ENCODE measurements at places on chromosomes 6 and 20.

- no peak for DNase-seq
Measured at GRCh38 chr6:108750801-108751200, 97.4 kb upstream of the ARMC2 start.

DNA sequence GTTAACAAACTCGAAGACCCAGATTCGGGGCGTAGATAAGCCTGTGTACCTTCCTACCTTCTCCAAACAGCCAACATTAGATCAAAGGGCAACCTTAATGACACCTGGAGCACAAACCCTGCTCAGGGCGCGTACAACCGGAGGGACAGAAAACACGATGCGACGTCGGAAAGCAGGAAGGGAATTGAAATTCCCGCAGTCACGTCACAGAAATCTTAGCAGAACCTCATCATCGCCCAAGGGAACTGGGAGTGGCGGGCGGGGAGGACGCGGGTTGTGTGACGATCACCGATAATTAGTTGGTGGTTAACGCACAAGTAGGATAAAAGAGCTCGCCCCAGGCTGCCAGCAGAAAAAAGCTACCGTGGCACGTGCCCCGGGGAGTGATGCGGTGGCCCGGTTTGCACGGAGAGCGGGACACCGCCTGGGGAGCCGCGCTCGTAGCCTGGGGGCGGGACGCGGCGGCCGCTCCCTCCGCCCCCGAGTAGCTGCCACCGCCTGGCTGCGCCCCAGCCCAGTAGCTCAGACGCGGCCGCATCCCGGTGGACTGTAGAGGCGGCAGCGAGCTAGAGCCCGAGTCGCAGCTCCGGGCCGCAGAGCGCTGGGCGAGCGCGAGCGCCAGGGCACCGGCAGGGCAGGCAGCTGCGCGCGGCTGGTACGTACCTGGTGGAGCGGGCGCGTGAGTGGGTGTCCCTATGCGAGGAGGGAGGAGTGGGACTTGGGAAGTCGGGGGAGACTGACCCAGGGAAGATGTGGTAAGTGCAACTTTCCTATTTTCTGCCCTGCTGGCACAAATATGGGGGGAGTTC lies at the start of gene PKIB:
Gene PKIB (plus strand): TSS at position 525 of the 809 bp plus-strand sequence. CDS start 107,390 bp downstream, outside the sequence.
- DNase-seq = peak; percentile 99

DNA sequence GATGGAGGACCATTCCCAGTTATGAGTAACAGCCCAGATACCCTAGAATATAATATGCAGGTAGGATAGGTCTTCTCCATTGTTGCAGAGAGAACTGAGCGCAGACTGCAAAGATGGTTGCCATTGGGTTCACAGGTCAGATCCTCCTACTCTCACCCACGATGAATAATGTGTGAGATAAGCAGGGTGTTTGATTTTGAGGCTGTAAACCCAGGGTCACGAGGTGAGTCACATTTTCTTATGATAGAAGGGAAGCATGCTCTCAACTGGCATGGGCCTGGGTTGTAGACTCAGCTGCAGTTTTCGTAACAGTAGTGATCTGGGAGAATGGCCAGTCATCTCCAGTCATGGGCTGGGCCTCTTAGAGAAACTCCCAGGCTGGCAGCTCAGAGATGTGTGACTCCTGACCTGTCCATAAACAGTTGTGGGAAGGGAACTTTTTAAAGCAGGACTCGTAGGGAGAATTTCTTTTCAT lies 74.2 kb downstream of the CD164 start:
- DNase-seq = no peak

DNA sequence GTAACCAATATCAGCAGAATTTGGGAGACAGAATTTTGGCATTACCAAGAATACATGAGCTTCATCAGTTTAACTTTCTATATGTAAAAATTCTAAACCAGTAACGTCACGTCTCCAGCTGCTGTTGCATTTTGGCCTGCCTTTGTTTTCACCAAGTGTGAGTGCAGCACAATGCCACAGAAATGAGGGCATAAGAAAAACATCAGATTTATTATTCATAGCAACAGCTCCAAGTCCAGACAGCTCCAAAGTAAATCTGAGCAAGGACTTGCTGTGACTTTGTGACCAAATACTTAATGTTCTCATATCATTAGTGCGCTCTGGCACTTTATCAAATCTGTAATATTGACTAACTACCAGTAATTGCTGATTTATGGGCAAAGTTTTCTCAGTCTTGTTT lies 11.0 kb upstream of the FBXL4 start:
- no peak for DNase-seq
